ENCODE measurements at places on chromosomes 6 and 20.
A peak's percentile ranks its signal among the peaks of the same experiment; 100 is the strongest.

DNA sequence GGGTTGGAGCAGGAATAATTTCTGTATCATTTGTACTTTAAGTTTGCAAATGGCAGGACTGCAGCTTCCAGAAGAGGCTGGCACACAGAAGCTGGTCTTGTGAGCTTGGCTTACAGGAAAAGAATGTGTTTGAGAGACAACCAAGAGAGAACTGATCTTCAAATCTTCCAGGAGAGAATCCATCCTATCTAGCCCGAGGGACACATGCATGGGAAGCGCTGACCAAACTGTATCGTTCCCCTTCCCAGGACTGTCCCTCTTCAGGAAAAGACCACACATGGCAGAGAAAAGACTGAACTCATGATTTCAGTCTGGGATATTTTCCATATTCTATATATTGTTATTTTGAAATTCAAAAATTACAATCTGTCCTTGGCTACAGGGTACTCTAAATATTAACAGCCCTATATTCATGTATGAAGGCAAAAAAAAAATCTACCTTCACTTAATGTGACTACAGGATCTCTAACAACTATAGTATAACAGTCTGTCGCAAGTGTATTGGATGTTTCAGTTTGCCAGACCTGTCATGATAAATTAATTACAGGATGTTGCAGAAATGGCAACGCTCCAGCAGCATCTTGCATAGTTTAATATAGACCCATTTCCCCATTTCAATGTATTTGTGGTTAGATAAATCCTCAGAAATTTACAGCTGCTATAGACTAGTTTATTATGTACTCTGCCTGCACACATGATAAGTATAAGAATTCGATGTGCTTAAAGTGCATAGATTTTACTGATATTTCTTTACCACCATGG lies 99.4 kb downstream of the MYB start:
- DNase-seq, result no peak

DNA sequence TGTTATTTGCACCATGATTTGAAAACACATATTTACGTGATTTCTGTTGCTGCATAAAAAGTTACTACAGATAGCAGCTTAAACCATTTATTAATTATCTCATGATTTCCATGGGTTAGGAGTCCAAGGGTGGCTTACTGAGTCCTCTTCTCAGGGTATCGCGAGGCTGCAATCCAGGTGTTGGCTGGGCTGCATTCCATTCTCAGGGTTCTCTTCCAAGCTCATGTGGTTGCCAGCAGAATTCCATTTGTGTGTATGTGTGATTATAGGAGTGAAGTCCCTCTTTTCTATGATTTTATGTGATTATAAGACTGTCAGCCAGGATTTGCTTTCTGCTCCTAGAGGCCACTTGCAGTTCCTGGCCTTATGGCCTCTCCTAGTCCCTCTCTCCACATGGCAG lies 135.1 kb downstream of the FAM83B start:
- no peak for DNase-seq

DNA sequence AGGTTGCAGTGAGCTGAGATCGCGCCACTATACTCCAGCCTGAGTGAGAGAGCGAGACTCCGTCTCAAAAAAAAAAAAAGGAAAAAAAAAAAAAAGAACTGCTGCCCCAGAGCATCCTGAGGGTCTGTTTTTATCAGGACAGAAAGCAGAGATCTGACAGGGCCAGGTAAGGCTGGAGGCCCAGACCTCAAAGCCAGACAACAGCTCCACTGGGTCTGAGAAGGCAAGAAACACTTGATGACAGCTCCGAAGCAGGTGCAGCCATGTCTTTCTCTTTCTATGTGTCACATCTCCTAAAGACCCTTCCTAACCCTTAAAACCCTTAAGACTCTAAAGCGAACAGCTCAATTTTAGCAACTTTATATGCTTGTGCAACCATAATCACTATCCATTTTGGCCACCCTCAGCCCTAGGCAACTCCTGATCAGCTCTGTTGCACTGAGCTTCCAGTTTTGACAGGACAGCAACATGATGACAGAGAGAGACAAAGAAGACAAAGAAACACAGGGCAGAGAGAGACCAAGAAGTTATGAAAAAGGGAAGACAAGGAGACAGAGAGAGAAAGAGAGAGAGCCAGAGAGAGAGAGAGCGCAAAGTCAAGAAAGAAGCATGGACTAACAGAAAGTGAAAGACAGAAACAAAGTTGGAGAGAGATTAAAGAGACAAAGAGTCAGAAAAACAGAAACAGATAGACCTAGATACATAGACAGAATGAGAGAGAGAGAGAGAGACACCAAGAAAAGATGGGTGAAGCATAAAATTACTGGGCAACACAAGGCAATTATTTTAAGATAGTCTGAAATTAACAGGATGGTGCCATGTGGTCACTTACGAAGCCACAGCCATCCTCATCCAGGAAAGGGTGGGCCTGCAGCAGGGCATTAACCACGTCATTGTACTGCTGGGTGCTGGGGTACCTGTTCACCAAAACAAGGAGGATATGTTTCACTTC lies 39.2 kb downstream of the SAMD3 start:
- DNase-seq, result peak; percentile 51

DNA sequence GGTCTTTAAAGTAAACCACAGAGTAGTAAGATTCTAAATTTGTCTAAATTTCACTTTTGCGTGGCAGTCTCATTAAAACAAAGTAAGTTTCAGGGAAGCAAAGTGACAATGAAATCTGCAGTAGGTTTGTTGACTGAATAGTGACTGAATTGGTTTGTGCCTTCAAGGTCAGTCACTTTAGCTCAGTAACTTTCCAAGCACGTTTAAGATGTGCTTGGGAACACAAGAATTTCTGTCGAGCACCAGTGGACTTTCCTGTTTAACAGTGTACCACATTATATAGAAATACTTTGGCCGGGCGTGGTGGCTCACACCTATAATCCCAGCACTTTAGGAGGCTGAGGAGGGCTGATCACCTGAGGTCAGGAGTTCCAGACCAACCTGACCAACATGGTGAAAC lies 1.7 kb upstream of the CD24 start:
- DNase-seq, result no peak

- DNase-seq, result no peak
These were observed 19.5 kb downstream of the LYRM4 start for GRCh38 chr6:5241252-5241651.

DNA sequence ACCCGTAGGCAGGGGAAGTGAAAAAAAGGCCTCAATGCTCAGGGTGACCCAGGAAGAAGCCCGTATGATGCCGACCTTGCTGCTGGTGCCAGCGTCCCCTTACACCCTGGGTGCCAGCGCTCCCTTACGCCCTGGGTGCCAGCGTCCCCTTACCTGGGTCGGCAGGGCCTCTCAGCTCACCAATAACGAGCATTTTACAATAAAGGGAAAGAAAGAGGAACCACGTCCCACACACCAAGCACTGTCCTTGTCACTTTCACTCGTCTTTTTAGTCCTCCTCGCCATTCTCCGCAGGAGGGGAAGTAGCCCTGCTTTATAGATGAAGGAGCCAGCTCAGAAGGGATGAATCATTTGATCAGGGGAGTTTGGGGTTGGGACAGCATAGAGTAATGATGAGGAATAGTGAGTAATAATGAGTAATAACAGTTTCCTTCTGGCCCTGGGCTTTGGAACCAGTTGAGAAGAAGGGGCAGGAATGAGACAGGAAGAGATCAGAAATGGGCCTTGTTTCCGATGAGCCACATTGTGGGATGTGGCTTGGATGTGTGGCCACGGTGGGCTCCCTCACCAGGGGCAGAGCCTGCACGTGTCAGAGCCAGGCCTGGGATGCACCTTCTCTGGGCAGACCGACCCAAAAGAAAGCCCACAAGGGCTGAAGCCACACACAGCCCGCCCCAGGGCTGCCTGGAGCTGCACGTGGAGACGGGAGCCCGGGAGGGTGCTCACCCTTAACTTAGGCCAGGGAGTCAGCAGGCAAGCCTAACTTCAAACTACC lies 75.7 kb downstream of the SYNJ2 start:
- DNase-seq, result peak; percentile 76

GRCh38 chr20:52539891-52540290 lies 348.3 kb upstream of the ZFP64 start:
- no peak for DNase-seq

DNA sequence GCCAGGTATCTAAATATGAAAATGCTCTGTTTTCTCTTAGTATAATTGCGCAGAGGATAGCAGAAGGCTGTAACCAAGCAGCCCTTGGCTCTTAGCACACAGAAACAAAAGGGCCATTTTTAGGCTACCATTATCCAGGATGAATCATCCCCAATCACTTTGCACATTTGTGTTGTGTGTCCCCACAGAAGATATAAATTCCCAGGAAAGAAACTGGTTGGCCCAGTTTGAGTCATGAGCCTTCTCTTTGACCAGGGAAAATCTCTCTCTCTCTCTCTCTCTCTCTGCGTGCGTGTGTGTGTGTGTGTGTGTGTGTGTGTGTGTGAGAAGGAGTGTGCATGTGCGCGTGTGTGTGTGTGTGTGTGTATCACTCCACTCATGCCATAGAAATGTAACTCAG lies 178.5 kb downstream of the FRK start:
- DNase-seq, result no peak

- no peak for DNase-seq
These were observed 32.2 kb downstream of the KIF25 start for GRCh38 chr6:168029459-168030217.

DNA sequence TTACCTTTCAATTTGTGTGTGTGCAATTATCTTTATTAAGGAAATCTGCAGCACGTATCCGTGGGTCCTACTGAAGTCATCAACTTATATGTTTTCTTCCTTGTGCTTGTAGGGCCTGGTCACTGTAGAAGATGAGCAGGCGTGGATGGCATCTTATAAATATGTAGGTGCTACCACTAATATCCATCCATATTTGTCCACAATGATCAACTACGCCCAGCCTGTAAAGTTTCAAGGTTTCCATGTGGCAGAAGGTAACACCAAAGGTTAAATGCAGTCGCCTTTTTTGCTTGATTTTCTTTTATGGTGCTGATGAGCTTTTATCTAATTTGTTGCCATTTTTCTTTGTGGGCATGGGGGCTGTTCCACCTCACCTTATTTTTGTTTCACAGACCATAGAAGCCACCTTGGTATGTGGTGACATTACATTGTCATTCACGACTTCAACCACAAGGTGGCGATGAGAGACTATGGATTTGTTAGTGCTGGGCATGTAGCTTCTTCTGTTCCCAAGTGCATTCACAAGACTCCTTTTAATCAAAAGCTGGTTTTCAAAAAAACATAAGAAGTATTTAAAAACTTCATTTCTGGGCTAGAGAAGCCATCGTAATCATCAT lies 106.5 kb upstream of the LAMP5 start:
- peak; percentile 70 for DNase-seq

DNA sequence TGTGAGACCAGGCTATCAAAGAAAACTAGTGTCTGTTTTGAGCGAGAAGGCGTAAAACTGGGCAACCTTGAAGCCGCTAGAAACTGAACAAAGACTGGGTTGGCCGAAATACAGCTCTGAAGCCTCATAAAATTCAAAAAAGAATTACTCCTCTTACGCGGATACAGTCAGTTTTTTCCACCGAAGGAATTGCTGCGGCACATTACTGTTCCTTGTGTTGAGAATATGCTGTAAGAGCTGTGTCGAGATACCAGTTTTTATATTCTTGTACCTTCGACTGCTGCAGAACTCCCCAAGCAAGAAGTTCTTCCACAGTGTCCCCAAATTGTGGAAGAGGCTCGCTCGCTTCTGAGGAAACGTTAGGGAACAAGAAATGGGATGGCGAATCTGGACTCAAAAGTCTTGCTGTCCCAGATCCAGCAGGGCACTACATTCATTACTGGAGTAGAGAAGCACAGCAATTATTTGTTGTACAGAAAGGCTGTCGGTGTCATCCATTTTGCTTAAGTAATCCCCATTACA lies 523 bp upstream of the COX7A2 start:
- no peak for DNase-seq

DNA sequence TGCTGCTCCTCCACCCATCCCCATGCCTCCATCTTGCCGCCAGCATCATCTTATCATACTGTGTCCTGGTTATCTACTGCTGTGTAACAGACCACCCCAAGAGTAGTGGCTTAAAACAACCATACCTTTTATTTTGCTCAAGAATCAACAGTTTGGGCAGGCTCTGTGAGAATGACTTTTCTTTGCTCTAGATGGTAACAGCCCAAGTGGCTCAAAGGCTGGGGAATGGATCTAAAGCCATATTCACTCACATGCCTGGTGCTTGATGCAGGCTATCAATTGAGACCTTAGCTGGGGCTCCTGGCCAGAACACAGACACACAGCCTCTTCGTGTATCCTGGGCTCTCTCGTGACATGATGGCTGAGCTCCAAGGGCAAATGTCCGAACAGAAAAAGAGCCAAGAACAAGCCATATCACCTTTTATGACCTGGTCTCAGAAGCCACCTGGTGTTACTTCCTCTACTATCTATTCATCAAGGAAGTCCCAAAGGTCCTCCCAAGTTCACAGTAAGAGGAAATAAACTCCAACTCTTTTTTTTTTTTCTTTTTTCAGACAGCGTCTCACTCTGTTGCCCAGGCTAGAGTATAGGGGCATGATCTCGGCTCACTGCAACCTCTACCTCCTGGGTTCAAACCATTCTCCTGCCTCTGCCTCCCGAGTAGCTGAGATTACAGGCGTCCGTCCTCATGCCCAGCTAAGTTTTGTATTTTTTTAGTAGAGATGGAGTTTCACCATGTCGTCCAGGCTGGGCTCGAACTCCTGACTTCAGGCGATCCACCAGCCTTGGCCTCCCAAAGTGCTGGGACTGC lies 159.3 kb upstream of the JARID2 start:
- no peak for DNase-seq

DNA sequence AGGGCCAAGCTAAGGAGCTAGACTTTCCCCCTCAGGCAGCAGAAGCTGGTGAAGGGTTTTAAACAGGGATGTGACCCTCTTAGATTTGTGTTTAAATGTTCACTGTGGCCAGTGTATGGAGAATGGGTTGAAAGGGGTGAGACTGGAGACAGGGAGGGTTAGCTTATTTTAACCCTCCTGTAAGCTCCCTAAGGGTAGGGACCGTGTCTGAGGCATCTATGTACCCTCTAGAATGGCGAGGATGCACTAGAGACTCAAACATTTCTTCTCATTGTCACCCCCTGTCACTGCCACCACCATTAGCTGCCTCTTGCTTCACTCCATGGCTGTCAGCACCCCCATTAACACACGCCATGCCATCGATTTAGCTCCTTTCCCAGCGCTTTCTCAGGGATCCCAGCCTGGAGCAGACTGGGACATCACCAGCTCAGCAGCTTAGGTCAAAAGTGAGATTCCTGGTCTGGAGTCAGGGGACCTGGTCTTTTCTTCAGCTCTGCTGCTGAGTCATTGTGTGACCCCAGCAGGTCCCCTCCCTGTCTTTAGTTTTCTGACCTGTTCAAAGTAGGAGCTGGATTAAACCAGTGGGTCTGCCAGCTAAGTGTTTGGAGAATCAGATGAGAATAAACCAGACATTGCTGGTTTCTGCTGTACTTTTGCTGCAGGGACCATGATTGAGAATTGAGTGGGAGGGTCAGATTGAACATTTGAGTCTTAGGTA lies 1.1 kb upstream of the SLC22A7 start:
- no peak for DNase-seq

- peak; percentile 2 for DNase-seq
These were observed 90.0 kb upstream of the BHLHE23 start for GRCh38 chr20:63096681-63097335.

GRCh38 chr6:73656531-73657145 lies 2.8 kb upstream of the SLC17A5 start:
- DNase-seq, result no peak

- peak; percentile 92 for DNase-seq
These were observed 14.5 kb upstream of the WFDC12 start for GRCh38 chr20:45138561-45139300.

- no peak for DNase-seq
These were observed 58.4 kb downstream of the TRAM2 start for GRCh38 chr6:52518279-52518945.

All from activated CD4-positive, alpha-beta T cell treated with anti-CD3 and anti-CD28 coated beads for 36 hours (primary cell).